Occipital lobe (tissue), 3 donors: ENCODE measurements at places on chromosomes 7 and 10. TPM values are rescaled to one million over a fixed set of nuclear protein-coding genes. Genes with fewer than 3 reads are reported as not detected.
A peak's percentile ranks its signal among the peaks of the same experiment; 100 is the strongest.

CLDN12 gene
- total RNA-seq = 60.8 TPM

DNA sequence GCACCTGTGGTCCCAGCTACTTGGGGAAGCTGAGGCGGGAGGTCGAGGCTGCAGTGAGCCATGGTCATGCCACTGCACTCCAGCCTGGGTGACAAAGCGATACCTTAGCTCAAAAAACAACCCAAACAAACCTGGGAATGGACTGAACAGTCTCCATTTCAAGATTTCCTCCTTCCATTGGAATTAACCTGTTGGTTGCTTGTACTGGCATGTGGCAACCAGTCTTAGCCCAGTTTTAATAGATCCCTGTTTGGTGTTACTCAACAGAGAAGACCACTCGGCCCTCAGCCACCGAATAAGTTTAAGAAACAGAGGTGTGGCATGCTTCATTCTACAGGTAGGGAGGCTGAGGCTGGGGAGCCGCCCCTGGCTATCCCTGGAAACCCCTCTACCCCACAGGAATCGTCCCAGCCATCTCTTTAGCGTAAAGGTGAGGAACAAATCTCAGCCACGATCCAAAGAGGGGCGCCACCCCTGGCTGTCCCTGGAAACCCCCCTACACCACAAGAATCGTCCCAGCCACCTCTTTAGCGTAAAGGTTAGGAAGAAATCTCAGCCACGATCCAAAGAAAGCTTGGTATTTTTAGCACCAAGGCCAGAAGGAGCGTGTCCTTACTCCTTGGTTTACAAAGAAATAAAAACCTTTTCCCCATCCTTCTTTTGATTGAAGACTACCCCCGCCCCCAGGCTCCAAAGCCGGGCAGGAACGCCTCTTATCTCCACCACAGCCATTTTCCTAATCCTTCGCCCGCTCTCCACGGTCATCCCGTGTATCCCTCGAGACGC lies 861 bp upstream of the TSPAN14 start:
- DNase-seq = no peak

DNA sequence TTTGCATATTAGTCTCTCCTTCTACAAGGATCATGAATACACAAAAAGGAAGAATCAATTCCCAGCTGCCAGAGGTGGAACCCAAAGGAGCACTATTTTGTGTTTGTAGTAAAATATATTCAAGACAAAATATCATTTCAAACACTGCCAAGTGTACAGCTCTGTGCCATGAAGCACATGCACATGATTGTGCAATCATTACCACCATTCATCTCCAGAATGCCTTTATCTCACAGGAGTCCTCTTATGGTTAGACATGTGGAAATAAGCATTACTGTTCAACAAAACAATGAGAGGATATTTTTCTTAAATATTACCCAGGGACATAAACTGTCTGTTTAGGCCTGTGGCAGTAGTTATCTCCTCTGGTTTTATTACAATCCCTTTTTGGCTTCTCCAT lies 151.4 kb upstream of the PPP1R3A start:
- no peak for DNase-seq

GRCh38 chr10:107689323-107689722 lies 524.8 kb upstream of the SORCS1 start:
- no peak for DNase-seq

DNA sequence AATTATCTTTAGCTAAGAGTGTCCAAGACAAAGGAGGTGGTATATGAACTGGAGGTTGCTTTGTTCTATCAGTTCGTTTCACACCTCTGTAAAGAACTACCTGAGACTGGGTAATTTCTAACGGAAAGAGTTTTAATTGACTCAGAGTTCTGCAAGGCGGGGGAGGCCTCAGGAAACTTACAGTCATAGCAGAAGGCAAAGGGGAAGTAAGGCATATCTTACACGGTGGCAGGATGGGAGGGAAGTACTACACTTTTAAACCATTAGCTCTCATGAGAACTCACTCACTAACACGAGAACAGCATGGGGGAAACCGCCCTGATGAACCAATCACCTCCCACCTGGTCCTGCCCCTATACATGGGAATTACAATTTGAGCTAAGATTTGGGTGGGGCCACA lies 1202.3 kb upstream of the LRRTM3 start:
- DNase-seq = no peak

DNA sequence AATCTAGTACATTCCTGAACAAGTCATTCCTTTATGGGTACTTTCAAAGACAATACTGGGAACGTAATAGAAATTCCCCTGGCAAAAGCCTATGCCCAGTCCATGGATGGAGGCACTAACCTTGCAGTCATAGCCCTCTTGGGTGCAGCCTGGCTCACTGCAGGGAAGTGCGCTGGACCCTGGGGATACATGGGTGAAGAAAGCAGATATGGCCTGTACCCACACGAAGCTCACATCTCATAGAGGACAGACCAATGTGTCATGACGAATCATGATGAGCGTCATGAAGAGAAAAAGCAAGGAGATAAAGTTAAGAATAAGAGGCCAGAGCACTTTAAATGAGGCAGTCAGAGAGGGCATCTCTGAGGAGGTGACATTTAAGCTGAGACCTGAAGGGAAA lies 11.8 kb downstream of the PRLHR start:
- DNase-seq = no peak

DNA sequence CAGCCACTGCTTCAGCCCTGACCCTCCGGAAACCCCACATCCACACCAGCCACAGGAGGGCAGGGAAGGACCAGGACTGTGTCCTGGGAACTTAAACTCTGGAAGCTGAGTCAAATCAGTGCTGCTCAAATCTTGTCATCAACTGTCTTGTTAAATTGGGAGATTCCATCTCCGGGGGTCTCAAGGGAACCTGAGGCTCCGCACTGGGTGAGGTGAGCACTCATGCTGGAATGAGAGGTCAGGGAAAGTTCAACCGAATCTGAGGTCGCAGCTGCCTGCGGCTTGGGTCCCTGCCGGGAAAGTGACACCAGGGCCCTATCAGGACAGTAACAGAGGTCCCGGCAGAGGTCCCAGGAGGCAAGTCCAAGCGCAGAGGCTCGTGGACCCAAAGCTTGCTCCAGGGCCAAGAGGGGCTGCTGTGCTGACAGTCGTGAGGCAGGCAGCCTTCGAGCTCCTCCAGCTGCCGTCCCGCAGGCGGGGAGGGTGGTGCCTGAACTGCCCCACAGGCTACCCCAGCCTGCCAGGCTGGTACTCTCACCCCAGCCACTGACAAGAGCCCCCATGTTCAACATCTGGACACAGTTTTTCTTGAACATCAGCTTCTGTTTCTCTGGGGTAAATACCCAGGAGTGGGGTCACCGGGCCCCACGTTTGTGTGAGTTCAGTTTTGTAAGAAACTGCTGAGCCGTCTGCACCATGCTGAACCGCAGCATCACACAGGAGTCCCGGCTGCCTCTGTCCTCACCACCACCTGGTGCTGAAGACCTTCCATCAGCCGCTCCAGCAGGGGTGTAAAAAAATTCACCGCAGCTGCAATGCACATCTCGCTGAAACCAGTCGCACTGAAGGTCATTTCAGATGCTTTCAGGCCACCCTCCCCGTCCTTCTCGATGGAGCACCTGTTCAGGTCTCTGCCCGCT lies 101.0 kb downstream of the DIP2C start:
- DNase-seq = no peak

SAP25 gene
- total RNA-seq = not detected

TMEM176B gene
- total RNA-seq = 2.3 TPM

GRCh38 chr7:139699640-139700504 lies 77.9 kb downstream of the HIPK2 start:
- DNase-seq = no peak

GRCh38 chr10:67242528-67242927 lies 316.7 kb downstream of the LRRTM3 start:
- no peak for DNase-seq

TMEM184A gene
- not detected for total RNA-seq

FFAR4 gene
- not detected for total RNA-seq

DNA sequence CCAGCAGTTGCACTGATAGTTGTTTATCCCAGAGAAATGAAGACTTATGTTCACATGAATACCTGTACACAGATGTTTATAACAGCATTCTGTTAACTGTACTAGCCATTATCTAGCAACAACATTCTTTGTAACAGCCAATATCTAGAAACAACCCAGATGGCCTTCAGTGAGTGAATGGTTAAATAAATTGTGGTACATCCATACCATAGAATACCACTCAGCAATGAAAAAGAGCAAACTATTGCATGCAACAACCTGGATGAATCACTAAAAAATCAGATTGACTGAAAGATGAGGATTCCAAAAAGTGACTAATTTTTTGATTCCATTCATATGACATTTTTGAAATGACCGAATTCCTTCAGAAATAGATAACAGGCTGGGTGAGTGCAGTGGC lies 360.3 kb downstream of the MALRD1 start:
- DNase-seq = no peak

DNA sequence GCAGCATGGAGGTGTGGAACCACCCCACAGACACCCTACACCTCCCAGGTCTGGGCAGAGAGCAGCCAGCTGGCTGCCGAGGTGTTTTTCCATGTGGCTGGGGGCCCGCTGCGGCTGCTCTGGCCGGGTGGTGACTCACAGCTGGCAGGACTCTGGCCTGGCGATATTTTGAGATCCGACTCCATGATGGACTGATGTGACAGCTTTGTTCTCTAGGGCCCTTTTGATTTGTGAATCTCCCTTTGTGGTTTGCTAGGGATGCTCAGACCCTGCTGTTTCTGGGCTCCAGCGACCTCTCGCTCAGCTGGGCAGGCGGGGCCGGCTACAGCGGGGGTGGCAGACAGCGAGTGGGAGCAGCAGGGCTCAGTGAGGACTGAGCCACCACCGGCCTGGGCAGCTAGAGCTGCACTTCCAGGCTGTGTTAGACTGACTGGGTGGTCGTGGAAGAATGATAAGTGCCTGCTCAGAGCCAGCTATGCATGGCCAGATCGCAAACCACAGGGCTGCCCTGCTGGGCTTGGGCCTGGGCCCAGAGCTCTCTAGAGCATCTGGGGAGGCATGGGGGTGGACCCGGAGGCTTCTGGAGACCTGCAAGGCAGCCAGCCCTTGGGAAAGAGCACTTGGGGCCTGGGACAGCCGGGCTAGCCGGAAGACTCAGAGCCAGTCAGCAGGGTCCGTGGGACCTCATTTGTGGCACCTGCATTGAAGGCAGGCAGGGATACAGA lies 46.2 kb upstream of the GDF10 start:
- DNase-seq = no peak

UCN3 gene
- not detected for total RNA-seq

DNA sequence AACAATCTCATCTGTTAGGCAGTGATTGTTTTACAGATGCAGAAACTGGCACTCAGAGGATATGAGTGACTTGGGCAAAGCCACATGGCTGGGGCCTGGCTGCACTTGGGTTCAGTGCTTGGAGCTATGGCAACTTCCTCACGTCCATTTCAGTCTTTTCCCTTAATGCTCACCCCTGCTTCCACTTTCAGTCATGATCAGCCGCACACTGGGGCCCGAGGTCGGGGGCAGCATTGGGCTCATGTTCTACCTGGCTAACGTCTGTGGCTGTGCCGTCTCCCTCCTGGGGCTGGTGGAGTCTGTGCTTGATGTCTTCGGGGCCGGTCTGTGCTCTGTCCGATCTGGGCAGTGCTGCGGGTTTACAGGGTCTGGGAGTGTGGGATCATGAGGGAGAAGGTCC lies 3.0 kb downstream of the SLC12A9 start:
- DNase-seq = no peak

DNA sequence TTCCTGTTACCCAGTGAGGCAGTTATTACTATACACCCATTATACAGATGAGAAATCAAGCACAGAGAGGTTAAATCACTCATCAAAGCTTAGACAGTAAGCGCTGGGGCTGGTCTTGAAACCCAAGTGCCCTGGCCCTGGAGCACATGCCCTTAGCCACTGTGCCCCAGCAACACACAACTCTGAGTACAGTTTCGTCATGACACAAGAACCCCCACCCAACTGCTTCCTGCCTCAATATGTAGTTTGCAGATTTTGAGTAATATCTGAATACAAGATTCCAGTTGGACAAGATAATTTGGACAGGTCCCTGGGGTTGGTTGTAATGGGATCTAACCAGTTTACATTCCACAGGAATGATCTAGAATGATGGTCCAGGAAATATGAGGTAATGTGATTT lies 62.8 kb downstream of the SH3PXD2A start:
- DNase-seq = no peak

PTTG1IP2 gene
- not detected for total RNA-seq

DNA sequence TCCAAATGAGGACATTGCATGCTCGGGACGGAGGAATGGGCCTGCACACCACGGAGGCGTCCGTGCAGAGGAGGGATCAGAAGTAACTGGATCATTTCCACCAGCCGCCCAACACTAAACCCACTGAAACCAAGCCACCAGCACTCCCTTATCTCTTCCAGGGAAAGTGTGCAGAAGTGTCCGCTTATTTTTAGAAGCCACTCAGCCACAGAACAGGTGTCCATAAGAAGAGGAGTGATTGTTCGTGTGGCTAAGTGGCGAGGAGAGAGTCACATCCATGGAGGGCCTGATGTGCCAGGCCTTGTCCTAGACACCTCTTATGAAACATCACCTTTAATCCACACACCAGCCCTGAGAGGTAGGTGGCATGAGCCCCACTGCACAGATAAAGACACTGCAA lies 407.9 kb upstream of the NPVF start:
- no peak for DNase-seq

- peak; percentile 14 for DNase-seq
Observed at GRCh38 chr10:118754229-118754555, 578 bp downstream of the CACUL1 start.

LIPN gene
- not detected for total RNA-seq

DNA sequence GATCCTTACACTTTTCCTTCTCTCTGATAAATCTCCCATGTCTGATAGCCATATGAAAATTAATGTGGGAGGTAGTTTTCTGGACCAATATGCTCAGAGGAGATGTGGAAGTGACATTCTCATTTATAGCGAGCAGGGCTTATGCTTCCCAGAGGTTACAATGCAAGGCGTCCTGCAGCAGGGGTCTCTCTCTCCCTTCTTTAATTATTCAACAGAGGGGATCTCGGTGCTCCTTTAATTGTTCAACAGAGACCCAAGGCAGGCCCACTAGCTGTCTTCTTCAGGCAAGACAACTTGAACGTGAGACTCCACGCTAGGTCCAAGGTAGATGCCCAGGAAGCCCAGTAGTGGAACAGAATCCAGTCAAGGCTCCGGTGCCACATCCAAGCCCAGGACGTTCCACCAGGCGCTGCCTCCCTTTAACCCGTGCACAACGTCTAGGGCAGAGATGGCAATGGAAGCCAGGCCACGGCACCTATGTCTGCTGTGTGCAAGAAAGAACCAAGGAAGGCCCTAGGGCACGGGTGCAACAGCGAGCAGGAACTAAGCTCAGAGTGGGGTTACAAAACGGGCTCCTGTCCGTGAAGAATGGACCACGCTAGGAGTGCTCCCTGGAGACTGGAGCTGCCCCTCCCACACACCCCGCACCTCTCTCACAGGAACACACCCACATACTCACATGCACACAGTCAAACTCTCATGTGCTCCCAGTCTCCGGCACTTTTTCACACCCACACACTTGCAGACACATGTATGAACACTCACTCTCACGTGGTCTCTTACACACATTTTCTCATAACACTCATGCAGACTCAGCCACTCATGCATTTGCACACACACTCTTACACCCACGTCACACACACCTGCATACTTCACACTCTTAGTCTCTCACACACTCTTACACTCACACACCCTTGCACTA lies 230.4 kb downstream of the TNS3 start:
- DNase-seq = no peak
